Hematopoietic multipotent progenitor cell treated with erythropoietin and hydrocortisone succinate and interleukin-3 and kit ligand, for 8 days (in vitro differentiated cells): ENCODE measurements at places on chromosomes 16 and 17.

- no peak for DNase-seq
Measured at GRCh38 chr17:33352526-33352925, 59.4 kb upstream of the ASIC2 start.

- DNase-seq = no peak
Measured at GRCh38 chr17:36515837-36516236, 18.8 kb downstream of the MYO19 start.

DNA sequence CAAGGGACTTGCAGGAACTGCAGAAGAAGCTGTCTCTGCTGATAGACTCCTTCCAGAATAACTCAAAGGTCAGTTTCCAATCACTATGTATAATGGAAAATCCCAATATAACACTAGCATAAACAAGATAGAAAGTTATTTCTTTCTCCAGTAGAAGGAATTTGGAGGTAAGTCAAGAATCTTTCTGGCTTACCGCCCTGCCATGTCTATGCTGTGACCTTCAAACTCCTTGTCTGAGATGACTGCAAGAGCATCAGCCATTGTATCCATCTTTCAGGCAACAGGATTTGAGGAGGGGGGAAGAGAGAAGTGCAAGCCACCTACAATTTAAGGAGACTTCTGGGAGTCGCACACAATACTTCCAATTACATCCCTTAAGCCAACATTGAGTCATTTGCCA is 2.7 kb downstream of the LDAF1 start:
- no peak for DNase-seq

DNA sequence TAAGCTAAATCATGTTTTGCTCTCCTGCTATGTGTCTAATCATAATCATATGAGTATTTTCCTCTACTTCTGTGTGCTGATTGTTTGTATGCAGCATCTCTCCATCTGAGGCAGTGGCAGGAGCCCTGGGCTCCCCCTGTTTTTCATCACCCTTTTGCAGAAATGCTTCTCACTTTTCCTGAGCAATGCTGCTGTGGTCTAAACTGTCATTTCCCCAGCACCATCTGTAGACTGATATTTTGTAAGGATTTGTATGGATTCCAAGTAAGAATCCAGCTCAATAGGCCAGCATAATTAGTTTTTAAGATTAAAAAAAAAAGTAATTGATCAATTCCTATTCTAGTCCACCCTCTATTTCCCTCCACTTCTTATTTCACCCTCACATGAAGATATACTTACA is 257.0 kb upstream of the CPHXL start:
- DNase-seq = no peak

DNA sequence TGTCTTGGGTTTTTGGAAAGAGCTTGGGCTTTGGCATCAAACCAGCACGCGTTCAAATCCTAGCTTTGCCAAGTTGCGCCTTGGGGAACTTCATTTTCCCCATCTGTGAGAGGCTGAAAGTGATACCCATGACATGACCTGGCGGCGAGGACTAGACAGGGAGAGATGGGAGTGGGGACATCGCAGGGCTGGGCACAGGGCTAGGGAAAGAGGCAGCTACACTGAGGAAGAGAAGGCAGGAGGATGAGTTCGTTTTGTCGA is 202.9 kb downstream of the IRF8 start:
- DNase-seq = no peak
